ENCODE measurements at places on chromosomes 7 and 10.

GRCh38 chr10:1399431-1400100, 337.8 kb downstream of the ADARB2 start:
- no peak for DNase-seq

DNA sequence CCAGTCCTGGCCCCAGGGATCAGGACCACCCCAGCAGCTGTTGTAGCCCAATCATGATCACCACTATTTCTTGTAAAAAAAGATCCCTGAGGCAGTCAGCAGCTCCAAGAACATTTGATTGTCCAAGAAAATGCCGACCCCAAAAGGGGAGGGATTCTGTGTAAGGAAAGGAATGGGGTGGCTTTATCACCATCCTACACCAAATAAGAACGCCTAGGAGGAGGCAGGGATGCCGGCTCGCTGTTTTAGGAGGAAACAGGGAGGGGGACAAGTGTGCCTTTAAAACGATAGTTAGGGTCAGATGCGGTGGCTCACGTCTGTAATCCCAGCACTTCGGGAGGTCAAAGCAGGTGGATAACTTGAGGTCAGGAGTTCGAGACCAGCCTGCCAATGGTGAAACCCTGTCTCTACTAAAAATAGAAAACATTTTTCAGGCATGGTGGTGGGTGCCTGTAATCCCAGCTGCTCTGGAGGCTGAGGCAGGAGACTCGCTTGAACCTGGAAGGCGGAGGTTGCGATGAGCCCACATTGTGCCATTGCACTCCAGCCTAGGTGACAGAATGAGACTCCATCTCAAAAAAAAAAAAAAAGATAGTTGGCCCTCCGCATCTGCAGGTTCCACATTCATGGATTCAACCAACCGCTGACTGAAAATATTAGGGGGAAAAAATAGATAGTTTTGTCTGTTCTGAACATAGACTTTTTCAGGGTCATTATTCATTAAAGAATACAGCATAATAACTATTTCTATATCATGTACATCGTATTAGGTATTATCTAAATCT, 63.6 kb downstream of the PDIA4 start:
- DNase-seq: peak; percentile 38

GRCh38 chr10:84194424-84195043, at the start of gene CDHR1:
TSS of gene CDHR1 (plus strand) at chr10:84194537. CDS start at chr10:84194761, 224 bp downstream.
- peak; percentile 65 for DNase-seq

GRCh38 chr10:133438711-133439273, 14.4 kb upstream of the SPRN start:
- DNase-seq: peak; percentile 74

GRCh38 chr10:13188593-13188992, 27.2 kb downstream of the MCM10 start:
- no peak for DNase-seq

- DNase-seq: peak; percentile 35
Observed at GRCh38 chr7:3200504-3200903, 100.5 kb upstream of the SDK1 start.

GRCh38 chr7:106384373-106384772, 99.6 kb upstream of the NAMPT start:
- no peak for DNase-seq

GRCh38 chr10:126137562-126138221, 241.3 kb downstream of the FANK1 start:
- no peak for DNase-seq

GRCh38 chr7:99485094-99485493, 12.4 kb downstream of the ZNF789 start:
- no peak for DNase-seq

- no peak for DNase-seq
Observed at GRCh38 chr10:123556736-123557135, 109.4 kb upstream of the GPR26 start.

Data from hematopoietic multipotent progenitor cell treated with erythropoietin and hydrocortisone succinate and interleukin-3 and kit ligand, for 4 days (in vitro differentiated cells).